ENCODE measurements at places on chromosomes 16 and 17.

GRCh38 chr16:50252874-50253513, 13.4 kb upstream of the ADCY7 start:
- no peak for DNase-seq

GRCh38 chr17:12438813-12439586, 226.7 kb upstream of the MYOCD start:
- DNase-seq: no peak

GRCh38 chr17:41437769-41438168, 3.0 kb downstream of the KRT38 start:
- DNase-seq: no peak

- DNase-seq: no peak
These were observed 251.4 kb downstream of the FTO start for GRCh38 chr16:53955221-53955875.

DNA sequence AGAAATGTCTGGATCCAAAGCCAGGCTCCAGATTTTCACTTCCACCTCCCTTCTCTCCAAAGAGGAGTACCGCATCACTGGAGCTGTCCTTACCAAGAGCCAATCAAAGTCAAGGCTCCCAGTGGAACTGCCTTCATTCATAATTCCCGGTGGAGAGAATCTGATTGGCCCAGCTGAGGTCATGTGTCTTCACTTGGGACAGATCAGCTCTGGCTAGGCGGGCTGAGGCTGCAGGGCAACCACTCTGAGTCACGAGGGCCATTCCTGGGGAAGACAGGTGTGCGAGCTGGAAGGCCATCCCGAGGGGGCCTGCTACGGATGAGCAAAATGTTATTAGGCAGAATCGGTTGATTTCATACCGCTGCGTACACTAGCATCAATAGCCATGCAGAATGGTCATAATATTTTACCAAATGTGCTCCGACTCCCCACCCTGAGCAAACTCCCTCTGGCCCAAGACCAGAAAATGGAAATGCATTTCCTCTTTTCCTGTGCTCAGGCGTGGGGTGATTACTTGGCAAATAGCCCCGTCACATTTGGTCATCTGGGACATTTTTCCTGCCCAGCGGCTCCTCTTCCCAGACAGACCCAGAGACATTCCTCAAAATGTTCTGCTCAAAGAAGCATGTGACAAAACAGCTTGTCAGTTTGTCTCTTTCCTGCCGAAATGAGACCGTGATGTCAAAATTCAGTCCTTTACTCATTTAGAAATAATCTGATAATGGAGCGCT, 111.1 kb downstream of the AIPL1 start:
- no peak for DNase-seq

- no peak for DNase-seq
These were observed 29.6 kb upstream of the SREBF1 start for GRCh38 chr17:17866425-17866824.

DNA sequence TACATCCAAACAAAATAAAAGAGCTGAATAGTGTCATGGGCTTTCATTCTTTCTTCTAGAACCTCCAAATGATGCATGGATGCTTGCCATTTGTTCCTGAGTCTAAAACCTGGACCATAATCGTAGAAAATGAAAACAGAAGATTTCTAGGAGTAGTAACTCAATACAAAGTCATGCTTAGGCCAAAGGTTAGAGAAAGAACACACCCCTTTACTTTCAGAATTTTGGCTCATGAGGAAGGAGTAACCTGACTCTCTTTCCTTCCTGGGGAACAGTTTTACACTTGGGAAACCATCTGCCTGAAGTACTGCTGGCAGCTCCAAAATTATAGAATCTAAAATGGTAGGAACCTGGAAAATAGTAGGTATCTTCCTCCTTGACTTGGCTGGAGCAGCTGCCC, 137.2 kb downstream of the SNX11 start:
- DNase-seq: no peak

- no peak for DNase-seq
These were observed 22.2 kb downstream of the MMP15 start for GRCh38 chr16:58047557-58048348.

DNA sequence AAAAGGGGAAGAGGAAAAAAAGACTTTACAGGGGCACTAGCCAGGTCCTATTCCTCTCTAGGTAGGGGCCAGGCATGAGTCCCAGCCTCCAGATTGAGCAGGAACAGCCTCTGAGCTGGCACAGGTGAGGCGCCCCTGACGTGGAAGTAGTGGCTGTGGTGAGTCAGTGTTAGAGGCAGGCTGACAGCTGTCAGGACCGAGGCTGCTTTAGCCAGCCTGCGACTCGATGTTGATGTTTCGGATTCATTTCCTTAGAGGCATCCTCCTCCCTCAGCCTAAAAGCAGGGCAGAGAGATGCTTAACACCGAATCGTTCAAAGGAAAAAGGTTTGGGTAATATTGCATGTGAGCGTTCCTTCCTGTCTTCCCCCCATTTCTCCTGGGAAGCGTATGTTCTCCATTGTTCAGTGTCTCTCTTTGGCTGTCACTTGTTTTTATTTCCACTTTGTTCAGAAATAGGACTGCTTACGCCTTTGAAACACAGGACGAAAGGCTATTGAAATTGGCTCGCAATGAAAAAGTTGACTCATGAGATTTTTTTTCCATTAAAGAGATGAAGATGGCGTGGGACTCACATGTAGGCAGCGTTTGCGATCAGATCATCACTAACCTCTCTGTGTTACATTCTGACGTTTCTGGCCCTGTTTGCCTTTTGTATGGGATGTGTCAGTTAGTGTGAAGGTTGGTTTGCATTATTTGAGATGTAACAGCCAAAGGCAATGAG, 1.3 kb downstream of the KIAA0513 start:
- no peak for DNase-seq

GRCh38 chr16:17138801-17139200, 332.0 kb downstream of the XYLT1 start:
- DNase-seq: no peak

GRCh38 chr17:76036497-76037261, 9.6 kb upstream of the EVPL start:
- DNase-seq: no peak
